HFFc6 (cell line): ENCODE measurements at places on chromosomes 7 and 10. TPM values are rescaled to one million over a fixed set of nuclear protein-coding genes. Genes with fewer than 3 reads are reported as not detected.

Gene SFRP5
- total RNA-seq, result not detected in 3 replicates

Gene FFAR4
- total RNA-seq, result not detected in 3 replicates

Gene PILRA
- 0.34 to 0.41 TPM in 2 of 3 replicates, not detected in the other for total RNA-seq

Gene ECHDC3
- total RNA-seq, result 0.23 to 2.0 TPM (median 1.8 TPM) in 3 replicates

Gene TMEM254
- total RNA-seq, result 9.7 to 14.0 TPM (median 11.7 TPM) in 3 replicates

GRCh38 chr10:28036587-28036986 lies 37.7 kb upstream of the ODAD2 start:
- peak; percentile 84 for DNase-seq
- peak overlapping the region; percentile 77 for H3K27ac ChIP-seq
- H3K4me3 ChIP-seq, result peak overlapping the region; percentile 55
- H3K4me1 ChIP-seq, result peaks cover 40% of the 10 kb centered on the region
- H3K36me3 ChIP-seq, result peaks cover 8% of the 10 kb centered on the region
- H3K27me3 ChIP-seq, result peaks cover 1% of the 10 kb centered on the region; the same call in 1 of the 2 replicates

DNA sequence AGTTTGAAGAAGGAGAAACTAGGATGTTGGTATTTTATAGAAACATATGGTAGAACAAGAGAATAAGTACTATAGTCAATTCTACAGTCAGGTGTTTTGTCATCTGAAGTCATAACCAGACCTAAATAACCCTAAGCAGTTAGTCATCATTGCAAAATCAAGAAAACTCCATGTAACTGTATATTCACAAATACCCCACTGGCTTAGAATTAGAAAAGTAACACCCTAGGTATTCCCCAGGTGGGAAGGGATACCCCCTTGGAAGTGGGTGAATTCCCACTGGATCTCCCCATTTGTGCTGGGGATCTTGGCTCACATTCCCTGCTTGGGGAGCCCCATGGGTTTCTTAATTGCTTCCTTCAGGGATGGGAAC lies 45.9 kb upstream of the ITGB8 start:
- H3K36me3 ChIP-seq, result no peaks in the 10 kb centered on the region
- DNase-seq, result no peak
- peaks cover 4% of the 10 kb centered on the region; the same call in 1 of the 2 replicates for H3K4me1 ChIP-seq
- H3K4me3 ChIP-seq, result no peak overlapping the region

DNA sequence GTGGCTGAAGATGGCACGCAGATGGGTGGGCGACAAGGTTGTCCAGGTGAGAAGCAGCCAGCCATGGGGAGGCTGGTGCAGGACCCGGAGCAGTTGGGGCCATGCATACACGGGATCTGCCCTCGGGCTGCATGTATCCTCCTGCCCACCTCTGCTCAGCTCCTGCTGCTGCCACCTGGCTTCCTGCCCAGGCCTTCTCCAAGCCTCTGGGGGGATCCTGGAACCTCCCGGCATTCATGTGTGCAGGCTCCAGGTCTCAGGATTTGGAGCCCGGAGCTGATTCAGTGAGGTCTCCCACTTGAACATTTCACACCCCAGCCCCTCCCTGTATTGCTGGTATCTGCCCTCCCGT lies 27.0 kb downstream of the PDGFA start:
- peaks cover 7% of the 10 kb centered on the region; the same call in 1 of the 2 replicates for H3K36me3 ChIP-seq
- H3K27me3 ChIP-seq, result peaks cover 13% of the 10 kb centered on the region
- no peaks in the 10 kb centered on the region for H3K4me1 ChIP-seq
- H3K4me3 ChIP-seq, result no peak overlapping the region

GRCh38 chr10:98154076-98154475 lies 19.6 kb downstream of the R3HCC1L start:
- peaks cover 40% of the 10 kb centered on the region for H3K36me3 ChIP-seq
- no peak for DNase-seq
- H3K27ac ChIP-seq, result peak overlapping the region; percentile 62; the same call in 1 of the 2 replicates
- peaks cover 33% of the 10 kb centered on the region for H3K4me1 ChIP-seq
- no peaks in the 10 kb centered on the region for H3K27me3 ChIP-seq
